Nucleus accumbens (tissue), 56 donors: ENCODE measurements at places on chromosomes 3 and 15.

DNA sequence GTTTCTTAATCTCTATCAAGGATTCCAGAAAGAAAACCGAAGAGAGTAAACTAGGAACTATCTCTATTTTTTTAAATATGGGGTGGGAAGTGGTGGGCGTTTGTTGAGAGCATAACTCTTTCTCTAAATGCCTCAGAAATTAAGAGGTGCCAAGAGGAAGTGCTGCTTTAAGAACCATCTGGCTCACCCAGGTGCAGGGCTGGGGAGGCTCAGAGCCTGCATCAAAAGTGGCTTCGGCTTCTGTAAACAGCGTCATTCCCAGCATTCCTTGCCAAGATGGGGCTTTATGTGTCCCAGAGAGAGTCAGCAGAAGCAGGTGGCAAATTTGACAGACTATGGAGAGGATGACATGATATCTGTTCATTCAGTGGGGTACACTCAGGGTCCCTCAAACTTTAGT, 123.3 kb upstream of the BFSP2 start:
- no peak for DNase-seq

GRCh38 chr3:153502682-153503081, 340.7 kb downstream of the RAP2B start:
- DNase-seq = no peak

DNA sequence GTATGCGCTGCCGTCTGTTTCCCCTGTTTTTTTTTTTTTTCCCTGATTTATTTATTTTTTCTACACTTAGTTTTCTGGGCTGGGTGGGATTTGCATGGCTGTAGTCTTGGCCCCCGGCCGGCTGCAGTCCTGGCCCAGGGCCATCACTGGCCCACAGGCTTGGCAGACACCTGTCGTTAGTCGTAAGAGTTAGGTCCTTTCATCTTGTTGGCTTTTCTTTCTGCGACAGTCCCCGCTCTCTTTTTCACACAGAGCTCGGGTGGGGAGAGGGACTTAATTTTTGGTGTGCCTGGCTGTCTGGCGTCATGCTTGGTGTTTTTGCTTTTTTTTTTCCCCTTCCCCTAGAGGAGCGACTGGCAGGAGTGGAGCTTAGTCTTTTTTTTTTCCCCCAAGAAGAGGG, 183.4 kb downstream of the KLF13 start:
- no peak for DNase-seq

GRCh38 chr3:70982700-70983140, 600.8 kb downstream of the FOXP1 start:
- no peak for DNase-seq

DNA sequence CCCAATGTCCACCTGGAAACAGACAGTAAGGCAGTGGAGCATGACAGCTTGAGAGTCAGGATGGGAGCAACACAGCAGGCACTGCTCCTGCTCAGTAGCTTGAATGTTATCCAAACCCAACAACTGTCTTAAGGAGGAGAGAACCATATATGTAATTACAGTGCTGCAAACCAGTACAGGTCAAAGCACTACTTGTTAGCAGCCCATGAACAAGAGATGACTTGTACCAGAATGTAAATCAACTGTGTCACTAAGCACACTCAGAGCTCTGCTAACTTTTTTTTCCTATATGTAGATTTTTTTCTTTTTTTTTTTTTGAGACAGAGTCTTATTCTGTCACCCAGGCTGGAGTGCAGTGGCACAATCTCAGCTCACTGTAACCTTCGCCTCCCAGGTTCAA, 87.1 kb downstream of the ANO10 start:
- no peak for DNase-seq

- no peak for DNase-seq
Measured at GRCh38 chr3:62884096-62884870, 9.1 kb upstream of the CADPS start.

- no peak for DNase-seq
Measured at GRCh38 chr3:15977090-15977489, 179.3 kb upstream of the ANKRD28 start.

GRCh38 chr15:81265256-81265943, 58.5 kb downstream of the STARD5 start:
- no peak for DNase-seq

DNA sequence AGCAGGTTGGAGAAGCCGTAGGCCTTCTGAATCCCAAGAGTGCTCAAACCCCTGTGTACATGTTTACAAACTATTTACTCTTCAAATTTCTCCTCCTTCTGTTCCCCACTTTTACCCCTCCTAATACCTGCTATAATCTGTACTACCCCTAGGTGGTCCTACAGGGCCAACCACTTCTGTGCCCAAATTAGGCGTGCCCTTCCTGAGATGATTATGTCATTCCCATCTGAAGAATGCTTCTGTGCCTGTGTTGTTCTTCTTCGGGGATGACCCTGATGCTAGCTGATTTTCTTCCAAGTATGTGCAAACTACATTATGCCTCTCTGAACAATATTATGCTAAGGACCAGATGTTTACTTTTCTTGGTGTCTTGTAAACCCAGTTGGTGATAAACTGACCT, 20.5 kb downstream of the RBP2 start:
- DNase-seq = no peak

DNA sequence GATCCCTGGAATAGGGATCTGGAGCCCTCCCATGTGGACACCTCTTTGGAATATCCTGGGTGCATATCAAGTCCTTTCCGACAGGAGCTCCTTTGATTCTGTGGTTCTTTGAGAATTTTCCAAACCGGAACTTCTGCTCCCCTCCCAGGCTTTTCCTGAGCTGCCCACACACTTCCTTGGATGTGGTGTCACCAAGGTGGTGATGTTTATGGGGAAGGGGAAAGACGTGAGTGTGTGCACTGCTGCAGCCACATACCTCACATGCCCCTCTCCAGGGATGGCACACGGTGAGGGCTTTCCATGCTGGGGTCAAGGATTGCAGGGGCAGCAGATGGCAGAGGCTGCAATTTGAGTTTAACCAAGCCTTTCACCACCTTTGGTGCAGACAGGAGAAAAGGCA, 27.9 kb upstream of the PSTPIP1 start:
- DNase-seq = no peak

GRCh38 chr3:73999501-73999900, 374.8 kb upstream of the PDZRN3 start:
- DNase-seq = no peak

GRCh38 chr15:39030291-39031070, 465.9 kb upstream of the RASGRP1 start:
- no peak for DNase-seq

DNA sequence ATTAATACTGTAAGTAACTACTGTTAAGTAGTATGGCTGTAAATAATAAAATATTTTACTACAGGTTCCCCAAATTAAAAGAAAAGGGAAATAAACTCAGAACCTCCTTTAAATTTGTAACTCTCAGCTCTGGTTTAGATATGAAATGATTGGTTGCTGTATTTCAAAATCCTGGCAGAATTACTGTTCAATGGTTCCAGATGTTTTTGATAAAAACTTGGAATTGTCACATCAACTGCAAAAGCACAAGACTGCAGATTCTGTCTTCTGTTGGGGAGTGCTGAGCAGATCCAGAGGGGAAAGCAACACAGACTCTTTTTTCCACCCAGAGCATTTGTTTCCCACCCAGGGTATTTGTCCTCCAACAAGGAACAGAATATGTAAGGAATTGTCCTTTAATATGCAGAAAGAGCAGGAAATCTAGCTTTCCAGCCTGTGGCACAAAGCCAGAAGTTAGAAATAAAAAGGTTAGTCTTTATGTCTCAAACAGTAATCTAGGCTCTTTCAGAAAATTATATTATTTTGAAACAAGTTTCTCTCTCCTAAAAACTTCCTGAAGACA, 178.1 kb downstream of the KLHL25 start:
- DNase-seq = no peak

- DNase-seq = no peak
Measured at GRCh38 chr3:34284959-34285826, 486.8 kb downstream of the PDCD6IP start.

DNA sequence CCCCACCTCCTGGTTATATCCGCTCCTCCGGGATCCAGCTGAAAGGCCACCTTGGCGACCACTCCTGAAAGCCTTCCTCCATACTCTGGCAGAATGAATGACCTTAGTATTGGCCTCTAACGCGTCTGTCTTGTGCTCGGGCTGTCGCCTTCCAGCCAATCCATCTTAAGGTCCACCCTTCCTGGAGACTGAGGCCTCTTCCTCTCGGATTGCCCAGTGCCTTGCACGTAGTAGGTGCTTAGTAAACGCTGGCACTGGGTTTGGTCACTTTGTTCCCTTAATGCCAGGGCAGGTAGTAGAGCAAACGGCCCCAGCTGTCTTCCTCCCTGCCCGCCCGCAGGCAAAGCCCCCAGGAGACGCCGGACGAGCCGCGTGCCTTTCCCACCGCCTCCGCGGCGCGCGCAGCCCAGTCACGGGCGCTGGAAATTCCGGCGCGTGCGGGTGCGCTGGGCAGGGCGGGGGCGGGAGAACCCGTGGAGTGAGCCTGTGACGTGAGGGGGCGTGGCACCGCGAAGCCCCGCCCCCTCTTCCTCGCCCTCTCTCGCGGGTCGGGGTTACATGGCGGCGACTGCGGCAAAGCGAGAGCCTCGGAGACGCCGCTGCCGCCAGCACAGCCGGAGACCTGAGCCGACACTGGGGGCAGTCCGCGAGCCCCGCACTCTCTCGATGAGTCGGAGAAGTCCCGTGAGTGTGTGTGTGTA, at the start of gene MAPK6:
Gene MAPK6, plus strand, starts transcription at position 527 of the 701 bp plus-strand sequence. CDS start 27,242 bp downstream, outside the sequence.
- peak; percentile 69 for DNase-seq

DNA sequence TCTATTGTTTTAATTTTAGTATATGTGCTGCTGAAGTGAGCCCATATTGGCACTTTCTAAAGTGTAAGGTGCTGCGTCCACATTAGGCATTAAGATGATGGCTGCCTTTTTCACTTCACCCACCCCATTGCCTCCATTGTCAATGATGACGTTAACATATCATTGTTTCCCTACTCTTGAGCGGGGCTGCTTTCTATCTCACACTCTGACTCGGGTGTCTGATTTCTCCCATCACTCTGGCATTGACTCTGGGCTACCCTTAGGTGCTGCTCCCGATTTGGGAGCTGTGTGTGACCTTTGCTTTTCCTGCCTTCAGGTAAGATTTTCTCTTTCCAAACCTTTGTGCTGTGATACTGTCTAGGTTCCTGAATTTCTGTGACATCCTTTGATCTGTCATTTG, 28.8 kb downstream of the CGNL1 start:
- no peak for DNase-seq

DNA sequence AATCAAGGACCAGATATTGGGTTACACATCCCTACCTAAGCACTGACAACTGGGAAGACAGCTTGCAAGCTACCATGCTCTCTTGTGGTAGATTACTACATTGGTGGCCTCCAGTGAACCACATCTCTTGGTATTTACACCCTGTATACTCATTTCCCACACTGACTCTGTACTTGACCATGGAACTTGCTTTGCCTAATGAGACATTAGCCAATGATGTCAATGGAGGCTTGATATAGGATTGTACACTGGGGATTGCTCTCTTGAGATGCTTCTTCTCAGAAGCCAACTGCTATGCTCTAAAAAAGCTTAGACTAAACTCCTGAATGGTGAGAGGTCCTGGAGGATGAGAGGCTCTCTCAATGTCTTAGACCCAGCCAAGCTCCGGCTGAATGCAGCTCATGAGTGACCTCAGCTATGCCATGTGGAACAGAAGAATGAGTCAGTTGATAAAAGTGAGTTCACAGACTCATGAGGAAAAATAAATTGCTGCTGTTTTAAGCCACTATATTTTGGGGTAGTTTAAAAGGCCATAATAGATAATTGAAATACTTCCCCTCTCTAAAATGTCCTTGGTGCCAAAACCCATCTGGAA, 61.5 kb upstream of the GALNT15 start:
- no peak for DNase-seq

DNA sequence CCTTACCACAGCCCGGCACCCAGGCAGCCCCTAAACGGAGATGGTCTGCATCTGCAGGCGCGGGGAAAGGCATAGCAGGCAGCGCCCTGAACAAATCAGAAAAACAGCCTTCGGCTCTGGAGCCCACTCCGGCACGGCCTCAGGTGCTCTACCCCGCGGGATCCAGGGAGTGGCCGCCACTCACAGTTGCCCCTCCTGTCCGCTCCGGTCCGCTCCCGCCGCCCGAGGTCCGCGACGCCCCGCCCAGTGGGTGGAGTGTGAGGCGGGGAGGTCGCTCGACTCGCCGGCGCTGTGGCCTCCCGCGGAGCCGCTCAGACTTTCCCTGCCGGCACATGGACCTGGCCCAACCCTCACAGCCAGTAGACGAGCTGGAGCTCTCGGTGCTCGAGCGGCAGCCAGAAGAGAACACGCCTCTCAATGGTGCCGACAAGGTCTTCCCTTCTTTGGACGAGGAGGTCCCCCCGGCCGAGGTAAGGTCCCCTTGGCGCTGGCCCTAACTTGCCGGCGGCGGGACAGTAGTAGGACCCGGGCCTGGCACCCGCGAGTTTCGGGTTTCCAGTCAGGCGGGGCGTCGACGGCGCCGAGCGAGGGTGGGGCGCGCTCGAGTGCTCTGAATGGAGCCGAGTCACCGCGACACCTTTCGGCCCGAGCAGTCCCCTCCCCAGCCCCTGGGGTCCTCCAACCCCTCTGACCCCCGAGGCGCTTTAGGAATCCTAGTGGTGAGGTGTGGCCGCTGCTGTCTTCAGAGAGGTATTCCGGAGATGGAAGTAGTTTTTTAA, at the start of gene C3orf52:
Gene C3orf52, plus strand, starts transcription at position 314 of the 779 bp plus-strand sequence. Its CDS starts 19 bp downstream, at position 333.
- DNase-seq = no peak

DNA sequence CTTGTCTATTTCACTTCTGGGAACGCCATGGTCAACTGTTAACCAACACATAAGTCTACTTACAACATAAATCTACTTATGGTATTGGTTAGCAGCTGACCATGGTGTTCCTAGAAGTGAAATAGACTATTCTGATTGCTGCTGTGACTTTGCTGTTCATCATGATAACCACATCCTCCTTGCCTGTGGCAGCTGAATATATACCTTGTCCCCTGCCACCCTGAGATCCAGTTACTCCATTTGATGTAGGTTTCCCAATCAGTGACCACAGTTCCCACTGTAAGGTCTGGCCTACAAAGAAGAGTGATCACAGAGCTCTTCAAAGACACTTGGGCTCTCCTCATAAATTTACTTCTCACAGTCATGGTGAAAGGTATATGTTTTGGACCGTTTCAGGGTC, 66.8 kb upstream of the ALDH1A3 start:
- no peak for DNase-seq

DNA sequence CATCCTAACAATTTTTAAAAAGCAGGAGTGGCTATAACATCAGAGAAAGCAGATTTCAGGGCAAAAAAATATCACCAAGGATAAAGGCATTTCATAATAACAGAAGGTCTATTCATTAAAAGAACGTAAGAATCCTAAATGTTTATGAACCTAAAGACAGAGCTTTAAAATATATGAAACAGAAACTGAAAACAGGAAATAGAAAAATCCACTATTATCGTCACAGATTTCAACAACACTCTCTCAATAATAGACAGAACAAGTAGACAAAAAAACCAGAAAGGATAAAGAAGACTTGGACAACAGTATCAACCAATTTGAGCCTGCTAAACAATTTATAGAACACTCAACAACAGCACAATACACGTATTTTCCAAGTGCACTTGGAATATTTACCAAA, 71.4 kb downstream of the FBXL22 start:
- no peak for DNase-seq

- DNase-seq = no peak
Measured at GRCh38 chr3:184379358-184380184, at the start of gene CHRD. Gene CHRD, plus strand, starts transcription at chr3:184380054. Its CDS starts 265 bp downstream, at chr3:184380319.

GRCh38 chr3:67389176-67389575, 265.2 kb downstream of the SUCLG2 start:
- no peak for DNase-seq
